ENCODE measurements at places on chromosomes 2 and 18.

- no peak for DNase-seq
Measured at GRCh38 chr2:126467367-126468054, 188.4 kb upstream of the GYPC start.

DNA sequence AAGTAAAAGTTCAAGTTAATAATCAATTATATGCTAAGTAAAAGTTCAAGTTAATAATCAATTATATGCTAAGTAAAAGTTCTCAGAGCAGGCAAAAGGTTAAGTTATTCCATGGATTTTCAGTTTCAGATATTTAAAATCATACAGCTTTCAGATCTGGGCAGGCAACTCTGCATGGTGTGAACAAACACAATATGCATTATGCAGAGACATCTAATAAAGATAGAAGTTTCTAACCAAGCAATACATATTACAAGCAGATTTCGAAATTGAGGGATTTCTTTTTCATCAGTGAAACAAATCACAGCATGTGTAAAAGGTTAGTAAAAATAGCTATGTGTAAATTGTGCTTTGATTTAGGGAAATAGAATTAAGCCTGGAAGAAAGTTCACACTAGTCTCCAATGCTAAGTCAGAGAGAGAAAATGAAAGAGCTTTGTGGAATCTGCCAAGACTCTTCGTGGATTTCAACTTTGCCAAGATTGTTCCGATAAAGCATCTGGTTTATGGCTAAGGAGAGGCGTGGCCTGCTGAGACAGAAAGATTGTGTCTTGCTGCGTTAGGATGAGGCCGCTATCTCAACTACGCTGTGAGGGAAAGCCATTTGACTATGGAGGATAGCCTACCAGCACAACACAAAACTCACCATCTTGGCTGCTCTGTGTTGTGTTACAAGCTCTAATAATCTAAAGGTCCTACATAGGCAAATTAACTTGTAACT, 60.1 kb upstream of the SLC16A14 start:
- DNase-seq: no peak

GRCh38 chr2:241358470-241358869, 2.4 kb downstream of the FARP2 start:
- no peak for DNase-seq

GRCh38 chr18:6928359-6928758, 189.2 kb downstream of the LAMA1 start:
- DNase-seq: no peak

DNA sequence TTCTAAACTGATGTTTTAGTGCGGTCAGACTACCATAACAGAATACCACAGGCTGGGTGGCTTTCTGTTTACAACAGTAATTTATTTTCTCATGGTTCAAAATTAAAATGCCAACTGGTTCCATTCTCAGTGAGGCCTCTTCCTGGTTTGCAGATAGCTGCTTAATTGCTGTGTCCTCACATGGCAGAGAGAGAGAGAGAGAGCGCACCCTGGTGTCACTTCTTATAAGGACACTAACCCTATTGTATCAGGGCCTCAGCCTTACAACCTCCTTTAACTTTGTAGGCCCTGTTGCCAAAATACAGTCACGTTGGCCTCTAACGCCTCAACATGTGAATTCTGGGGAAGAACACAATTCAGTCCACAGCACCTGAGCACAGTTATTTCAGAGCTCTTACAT, 37.5 kb upstream of the ZNF385B start:
- DNase-seq: no peak

DNA sequence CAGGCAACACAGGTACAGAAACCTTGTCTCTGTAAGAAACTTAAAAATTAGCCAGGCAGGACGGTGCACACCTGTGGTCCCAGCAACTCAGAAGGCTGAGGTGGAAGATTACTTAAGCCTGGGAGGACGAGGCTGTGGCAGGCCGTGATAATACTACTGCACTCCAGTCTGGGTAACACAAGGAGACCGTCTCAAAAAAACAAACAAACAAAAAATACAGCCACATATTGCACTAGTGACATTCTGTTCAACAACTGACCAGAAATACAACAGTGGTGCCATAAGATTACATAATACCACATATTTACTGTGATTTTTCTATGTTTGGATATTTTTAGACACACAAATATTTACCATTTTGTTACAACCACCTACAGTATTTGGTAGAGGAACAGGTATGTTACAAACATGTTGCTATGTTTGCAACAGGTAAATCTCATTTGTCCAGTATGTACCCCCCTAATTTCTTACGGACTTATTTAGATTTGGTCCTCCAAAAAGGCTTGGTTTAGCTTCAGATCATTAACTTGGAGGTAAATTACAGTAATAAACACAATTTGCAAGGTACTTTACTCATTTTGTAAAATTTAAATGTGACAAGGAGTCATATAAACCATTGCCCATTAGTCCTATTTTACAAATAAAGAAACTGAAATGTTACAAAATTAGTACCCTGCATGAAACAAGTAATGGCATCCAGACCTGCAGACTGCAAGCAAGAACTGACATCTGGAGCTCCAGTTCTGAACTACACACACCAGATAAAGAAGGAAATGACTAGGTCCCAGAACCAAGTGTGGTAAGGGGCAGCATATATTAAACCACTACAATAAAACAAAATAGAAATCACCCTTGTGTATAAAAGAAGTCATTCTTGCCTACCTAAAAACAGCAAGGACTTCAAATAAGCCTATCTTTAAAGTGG, 36.8 kb downstream of the TRIP12 start:
- DNase-seq: no peak

- no peak for DNase-seq
Measured at GRCh38 chr2:57828221-57828620, 218.4 kb upstream of the VRK2 start.

DNA sequence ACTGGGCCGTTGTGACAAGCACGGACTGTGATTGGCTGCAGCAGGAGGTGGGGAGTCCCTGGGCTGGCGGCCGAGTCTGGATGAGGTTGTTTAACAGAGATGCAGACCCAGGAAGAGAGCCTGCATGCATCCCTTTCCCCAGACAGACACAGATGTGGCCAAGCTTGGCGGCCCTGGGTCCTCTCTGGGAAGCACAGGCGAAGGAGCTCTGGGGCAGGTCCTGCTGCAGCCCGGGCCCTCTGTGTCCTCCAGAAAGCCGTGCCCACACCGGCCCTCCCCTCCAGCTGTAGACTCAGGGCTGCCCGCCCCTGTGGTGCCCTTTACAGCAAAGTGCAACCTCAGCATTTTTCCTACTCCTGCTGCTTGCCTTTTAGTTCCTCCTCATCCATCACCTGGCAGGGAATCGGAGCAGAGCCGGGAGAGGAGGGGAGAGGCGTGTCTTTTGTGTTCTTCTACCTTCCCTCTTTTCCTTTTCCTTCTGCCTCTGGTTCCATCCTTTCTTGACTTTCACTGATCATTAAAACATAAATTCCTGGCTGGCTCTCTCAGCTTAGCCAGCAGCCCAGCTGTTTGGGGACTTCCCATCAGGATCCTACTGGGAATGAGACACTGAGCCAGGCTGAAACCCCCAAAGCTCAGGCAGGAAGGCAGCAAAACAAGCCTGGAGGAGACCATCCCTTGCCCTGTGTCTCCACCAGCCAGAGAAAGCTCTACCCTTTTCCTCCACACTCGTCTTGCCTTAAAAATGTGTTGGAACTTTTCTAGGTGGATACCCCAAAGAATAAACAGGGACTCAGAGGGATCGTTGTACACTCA, 75.0 kb downstream of the CTIF start:
- no peak for DNase-seq

- DNase-seq: no peak
Measured at GRCh38 chr2:190478572-190479195, 55.8 kb downstream of the NEMP2 start.

DNA sequence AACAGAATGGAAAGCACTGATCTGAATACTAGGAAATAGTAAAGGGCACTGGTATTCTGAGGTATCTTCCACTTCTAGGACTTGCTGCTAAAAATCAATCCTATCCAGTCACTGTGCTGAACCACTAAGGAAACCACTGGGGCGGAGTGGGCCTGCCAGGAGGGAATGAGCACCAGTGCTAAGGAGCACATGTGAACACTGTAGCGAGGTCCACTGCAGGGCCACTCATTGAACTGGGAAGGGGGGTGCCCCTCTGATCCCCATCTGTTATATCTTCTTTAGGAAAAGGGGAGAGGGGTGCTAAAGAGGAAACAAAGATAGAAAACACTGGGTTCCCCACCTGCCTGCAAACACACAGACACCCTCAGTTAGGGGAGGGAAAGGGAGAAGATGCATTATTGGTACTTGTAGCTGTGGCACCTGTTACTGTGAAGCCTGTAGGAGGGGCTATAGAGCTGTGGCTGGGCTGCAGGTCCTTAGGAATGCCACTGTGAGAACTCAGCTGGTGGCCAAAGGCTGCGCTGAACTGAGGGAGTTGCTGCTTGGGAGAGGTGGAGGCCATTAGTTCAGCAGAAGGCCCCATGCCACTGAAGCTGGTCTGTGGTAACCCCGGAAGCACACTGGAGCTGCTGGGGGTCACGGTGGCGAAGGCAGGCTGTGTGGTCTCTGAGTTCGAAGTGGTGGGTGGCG, 81.8 kb downstream of the INO80D start:
- DNase-seq: no peak

- no peak for DNase-seq
Measured at GRCh38 chr18:63368611-63369010, 1.6 kb upstream of the KDSR start.

DNA sequence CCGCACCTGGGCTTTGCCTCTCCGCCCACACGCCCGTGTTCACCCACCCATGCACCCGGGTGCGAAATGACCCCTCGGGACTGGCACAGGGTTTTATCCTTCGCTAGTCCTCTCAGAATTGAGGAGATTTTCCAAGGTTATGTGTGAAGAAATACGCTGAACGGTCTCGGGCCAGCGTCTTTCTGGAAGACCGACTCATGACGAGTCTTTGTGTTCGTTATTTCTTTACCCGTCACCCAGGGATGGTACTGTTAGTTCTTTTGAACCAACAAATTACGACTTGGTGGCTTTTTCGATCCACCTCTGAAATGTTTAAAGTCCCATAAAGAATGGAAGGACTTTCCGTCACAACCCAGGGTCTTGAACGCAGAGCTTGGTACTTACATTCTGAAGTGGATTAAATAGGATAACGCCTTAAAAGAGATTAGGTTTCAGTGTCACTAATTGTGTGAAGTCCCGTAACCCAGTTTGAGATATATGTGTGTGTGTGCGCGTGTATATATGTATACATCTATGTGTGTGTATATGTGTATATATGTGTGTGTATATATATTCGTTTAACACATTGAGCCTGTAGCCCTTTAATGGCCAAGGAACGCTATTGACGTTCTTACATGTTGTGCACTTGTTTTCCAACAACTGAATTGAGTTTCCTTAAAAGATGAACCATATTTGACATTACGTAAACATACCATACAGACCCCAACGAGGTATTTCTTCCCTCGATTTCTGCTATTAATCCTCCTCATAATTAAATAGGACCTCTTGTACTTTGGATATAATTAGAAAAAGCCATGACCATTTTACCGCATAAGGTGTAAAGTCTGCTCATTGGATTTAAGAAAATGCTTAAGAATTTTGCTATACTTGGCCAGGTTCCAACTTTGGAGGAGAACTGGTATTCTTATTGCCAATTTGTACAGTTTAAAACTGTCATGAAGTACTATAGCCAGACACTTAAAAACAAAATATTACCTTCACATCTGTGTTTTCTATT, 889 bp downstream of the ZC3H15 start:
- no peak for DNase-seq

DNA sequence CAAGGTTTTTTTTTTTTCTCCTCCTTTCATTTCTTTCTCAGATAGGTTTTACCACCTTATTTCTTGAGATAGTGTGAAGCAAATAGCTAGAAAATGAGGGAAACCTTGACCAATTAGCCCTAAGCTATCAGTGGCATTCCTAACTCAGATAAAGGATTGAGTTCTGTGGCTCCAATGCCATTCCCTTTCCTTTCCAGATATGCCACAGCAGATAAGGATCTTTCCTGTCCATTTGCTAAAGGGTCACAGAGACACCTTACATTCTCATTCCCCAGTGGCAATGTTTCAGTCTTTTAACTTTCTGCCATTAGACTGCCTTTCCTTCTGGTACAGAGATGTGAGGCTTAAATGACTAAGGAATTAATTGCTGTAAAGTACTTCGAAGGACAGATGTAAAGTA, 81.7 kb downstream of the MGAT5 start:
- DNase-seq: no peak

- no peak for DNase-seq
Measured at GRCh38 chr2:2570871-2571270, 239.8 kb upstream of the MYT1L start.

DNA sequence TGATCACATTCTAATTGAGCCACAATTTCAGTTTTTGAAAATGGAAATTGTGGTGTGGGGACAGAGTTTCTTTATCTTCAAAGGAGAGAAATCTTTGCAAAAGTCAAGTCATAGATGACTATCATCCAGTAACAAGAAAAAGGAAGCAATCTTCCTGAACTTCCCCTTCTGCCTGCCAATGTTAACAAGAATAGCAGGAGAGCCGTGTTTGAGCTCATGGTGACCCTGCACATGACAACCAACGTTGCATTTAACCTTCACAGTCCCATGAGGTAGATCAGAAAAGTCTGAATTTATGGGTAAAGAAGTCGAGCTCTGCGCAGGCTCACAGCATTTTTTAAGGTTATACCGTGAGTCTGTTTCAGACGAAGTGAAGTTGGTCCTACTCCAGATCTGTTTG, 454.9 kb downstream of the LPIN1 start:
- DNase-seq: no peak

DNA sequence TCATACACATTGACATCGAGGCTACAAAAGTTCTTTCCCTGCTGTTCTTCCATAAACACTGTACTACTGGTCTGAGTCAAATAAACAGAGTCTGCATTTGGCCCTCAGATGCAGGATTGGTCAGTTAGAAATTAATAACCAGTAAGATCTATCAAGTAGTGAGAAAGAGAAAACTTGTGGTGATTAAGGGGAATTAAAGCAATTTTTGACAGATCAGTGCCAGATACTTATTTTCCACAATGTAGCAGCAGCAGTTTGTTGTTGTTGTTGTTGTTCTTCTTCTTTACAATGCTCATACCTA, 85.0 kb downstream of the IKZF2 start:
- DNase-seq: no peak

DNA sequence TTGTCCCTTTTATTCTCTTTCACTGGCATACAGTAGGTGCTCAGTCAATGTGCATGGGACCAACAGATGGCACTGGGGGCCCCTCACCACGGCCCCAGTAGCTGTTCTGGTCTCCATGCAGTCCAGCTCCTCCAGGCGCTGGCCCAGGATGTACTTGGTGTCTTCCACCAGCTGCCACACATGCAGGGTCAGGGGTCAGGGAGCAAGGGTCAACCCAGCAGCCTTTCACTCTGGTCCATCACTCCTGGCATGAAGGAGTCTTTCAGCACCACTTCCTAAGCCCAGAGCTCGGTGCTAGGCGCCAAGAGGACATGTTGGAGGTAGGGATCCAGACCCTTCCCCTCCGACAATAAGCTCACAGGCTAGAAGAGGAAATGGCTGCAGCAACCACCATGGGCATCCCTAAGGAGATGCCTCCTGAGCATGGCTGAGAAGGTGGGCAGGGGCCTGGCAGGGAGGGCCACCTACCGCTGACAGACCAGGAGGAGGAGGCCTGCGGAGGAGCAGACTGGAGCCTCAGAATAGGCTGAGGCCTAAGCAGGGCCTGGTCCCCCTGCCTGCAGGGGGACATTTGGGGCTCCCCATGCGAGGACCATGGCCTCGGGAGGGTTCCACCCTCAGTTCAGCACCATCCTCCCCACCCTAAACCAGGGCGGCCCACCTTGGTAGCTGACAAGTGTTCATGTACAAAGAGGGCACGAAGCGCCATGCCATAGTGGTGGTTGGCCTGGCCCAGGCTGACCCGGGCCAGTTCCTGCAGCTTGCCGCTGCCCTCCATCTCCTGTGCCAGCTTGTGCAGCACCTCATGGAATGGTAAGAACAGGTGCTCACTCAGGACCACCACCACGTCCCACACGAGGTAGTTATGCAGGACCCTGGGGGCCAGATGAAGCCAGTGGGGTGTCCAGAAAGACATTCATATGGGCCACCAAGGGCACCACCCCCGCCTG, 10.2 kb downstream of the ALPG start:
- no peak for DNase-seq

Data from stimulated activated CD4-positive, alpha-beta T cell treated with anti-CD3 and anti-CD28 coated beads, Interleukin-1b, Interleukin-23, amount 100 ng/mL, for 1 hour (primary cell).